ENCODE measurements at places on chromosomes 12 and 14.
A peak's percentile ranks its signal among the peaks of the same experiment; 100 is the strongest.

DNA sequence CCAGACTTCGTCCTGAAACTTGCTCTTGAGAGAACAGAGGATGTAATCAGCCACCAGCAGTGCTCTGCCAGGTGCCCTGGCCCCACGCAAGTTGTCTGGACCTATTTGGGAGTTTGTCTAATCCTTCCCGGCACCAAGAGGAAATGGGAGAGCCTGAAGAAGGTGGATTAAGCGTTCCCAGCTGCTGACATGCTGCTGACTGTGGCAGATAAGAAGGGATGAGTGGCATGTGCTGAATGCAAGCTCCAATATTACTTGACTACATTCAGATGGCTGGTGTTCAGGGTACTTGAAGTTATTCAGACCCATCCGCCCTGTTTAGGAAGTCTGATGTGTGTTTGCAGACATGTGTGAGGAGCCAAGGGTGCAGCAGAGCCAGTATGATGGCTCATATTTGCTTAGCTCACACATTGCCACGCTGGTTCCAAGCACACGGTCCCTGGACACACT lies 440.6 kb upstream of the CCDC196 start:
- no peak for DNase-seq

- no peak for DNase-seq
Observed at GRCh38 chr14:102732924-102733323, 44.3 kb upstream of the TRAF3 start.

DNA sequence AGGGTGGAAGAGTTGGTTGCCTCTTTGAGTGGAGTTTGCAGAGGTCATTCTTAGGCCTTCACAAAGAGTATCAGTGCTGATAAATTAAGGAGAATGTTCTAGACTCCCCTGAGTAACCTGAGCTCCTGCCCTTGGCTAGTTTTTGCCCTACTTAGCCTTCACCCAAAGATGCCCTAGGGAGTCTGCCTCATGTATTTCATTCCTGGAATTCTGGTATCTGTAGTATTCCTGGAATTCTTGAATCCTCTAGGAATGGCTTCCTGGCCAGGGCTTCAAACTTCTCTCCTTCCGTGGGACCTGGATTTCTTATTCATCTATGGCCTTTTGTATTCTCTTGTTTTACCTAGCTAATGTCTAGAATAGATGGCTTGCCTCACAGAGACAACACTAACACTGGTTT lies 701.1 kb downstream of the NOVA1 start:
- DNase-seq, result no peak

DNA sequence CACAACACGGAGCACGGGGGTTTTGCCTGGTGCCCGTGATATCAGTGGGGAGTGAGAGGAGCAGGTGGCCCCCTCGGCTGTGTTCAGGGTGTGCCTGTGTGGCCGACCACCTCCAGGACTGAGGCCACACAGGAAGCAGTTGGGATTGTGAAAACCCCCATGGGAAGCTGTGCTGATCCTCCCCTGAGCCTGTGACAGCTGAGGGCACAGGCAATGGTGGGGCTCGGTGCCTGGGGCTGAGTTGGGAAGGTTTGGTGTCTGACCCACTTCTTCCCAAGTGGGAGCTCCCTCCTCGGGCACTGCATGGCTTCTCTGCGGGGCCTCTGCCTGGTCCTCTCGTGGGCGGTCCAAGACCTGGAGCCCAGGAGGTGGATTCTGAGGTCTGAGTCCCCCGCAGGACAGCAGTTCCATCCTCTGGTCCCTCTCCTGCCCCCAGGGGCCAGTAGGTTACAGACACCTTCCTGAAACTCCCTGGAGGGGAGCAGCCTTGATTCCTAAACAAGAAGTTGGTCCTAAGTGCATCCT lies 17.9 kb downstream of the PACS2 start:
- no peak for DNase-seq

- peak; percentile 22 for DNase-seq
Observed at GRCh38 chr12:95248604-95249360, 31.2 kb downstream of the VEZT start.

GRCh38 chr14:72024043-72024407 lies 91.8 kb downstream of the RGS6 start:
- DNase-seq, result peak; percentile 11

DNA sequence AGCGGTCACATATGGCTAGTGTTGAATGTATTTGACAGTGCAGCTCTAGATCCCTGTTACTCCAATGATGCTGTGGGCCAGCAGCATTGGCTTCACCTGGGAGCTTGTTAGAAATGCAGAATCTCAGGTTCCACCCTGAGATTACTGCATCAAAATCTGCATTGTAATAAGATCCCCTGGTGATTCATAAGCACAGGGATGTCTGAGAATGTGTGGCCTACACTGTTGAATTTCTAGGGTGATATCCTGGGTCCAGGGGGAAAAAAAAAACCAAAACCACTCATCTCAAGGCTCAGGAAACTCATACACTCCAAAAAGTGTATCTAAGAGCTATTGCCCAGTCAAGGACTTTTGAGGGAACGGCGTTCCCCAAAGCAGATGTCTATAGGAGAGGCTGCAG lies 196.8 kb downstream of the PPM1H start:
- no peak for DNase-seq

DNA sequence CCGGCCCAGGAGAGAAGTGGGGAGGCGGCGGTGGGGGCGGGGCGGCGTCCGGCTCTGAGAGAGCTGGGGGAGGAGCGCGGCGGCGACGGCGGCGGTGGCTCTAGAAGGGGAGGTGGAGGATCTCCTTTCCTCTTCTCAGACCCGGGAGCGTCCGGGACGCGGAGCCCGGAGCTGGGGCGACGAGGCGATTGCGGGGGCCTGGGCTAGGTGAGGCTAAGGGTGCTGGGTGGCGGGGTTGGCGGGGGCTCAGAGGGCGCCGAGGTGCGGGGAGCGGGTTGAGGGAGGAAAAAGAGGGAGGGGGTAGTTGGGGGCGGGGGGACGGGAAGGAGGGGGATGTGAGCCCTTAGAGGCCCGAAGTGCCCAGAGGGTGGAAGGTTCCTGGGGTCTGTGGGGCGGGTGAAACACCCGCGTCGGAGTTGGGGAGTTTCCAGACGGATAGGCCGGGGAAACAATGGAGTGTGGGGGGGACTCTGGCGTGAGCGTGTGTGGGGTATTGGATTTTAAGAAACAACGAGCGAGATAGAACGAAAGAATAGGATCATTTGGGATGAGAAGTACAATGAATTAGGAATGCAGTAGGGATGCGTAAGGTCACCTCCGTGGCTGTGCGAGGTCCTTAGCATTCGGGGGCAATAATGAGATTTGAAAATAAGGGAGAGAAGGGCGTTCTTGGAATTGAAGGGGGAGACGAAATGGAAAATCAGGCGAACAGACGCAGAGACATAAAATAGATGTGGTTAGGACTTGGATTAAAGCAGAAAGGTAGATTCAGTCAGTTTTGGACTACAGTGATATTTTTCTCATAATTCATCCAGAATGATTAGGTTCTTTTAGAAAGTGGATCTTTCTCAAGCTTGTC lies at the start of gene SPATS2:
Gene SPATS2, plus strand, starts transcription at position 82 of the 859 bp plus-strand sequence. CDS start 93,551 bp downstream, outside the sequence.
- DNase-seq, result peak; percentile 68

DNA sequence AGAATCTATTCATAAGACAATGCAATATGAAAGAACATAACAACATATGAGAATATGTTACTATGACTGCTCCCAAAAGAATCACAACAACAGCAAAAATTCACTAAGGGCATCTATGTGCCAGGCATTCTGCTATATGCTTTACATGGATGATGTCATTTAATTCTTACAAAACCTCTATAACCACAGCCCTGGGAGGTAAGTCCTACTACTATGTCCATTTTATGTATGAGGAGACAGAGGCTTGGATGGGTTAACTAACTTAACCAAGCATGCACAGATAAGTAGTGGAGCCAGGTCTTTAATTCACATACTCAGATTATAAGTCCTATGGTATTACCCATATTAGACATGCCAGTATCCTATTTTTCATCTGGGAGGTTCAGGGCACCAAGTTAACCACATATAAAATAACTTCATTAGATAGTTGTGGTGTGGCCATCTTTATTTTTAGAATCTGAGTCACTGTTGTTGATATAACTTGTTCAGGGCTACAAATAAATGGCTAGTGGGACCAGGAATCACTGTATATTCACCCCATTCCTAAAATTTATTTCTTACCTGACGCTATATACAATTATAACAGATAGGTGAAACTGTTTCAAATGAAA lies 33.2 kb upstream of the RAD51AP1 start:
- DNase-seq, result no peak

DNA sequence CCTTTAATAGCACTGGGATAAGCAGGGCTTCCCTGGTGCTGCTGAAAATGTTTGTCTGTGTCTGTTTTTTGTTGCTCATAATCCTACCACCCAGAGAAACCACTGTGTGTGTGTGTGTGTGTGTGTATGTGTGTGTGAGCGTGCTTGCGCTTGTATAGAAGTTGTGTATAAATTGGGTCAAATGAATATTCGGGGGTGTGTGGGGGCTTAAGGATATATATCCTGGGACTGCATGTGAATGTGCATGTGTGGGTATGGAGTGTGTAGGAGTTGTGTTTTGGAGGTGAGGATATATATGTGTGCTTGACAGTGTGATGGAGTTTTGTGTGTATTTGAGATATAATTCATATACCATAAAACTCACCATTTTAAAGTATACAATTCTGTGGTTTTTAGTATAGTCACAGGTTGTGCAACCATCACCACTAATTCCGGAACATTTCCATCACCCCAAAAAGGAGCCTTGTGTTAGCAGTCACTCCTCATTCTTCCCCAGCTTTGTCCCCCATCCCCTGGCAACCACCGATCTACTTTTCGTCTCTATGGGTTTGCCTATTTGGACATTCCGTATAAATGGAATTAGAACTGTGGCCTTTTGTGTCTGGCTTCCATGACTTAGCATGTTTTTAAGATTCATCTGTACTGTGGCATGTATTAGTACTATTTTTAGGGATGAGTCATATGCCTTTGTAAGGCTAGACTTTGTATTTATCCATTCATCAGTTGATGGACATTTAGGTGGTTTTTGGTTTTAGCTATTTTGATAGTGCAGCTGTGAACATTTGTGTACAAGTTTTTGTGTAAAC lies 25.6 kb downstream of the TCTN1 start:
- DNase-seq, result no peak

DNA sequence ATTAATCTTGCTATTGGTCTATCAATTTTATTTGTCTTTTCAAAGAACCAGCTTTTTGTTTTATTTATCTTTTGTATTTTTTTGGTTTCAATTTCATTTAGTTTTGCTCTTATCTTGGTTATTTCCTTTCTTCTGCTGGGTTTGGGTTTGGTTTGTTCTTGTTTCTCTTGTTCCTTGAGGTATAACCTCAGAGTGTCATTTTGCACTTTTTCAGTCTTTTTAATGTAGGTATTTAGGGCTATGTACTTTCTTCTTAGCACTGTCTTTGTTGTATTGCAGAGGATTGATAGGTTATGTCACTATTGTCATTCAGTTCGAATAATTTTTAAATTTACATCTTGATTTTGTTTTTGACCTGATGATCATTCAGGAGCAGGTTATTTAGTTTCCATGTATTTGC lies 92.7 kb upstream of the DCD start:
- DNase-seq, result no peak

- no peak for DNase-seq
Observed at GRCh38 chr12:126483145-126484068, 1418.2 kb downstream of the AACS start.

DNA sequence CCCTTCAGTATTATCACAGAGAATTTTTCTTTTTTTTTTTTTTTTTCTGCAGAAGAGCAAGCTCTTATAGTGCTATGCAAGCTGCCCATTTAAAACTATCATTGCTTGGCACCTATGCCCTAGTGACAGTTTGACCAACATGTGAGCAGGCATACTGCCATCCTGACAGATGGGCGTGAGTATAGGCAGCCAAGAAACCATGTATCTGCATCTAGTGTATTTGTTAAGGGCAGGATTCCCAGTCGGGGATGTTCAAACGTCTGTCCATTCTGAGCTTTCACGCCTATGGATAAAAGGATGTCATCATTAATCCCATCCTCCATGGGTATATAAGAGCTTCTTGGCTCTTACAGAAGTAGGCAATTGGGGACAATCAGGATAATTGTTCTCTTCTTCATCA lies 8.8 kb downstream of the VRK1 start:
- DNase-seq, result no peak

DNA sequence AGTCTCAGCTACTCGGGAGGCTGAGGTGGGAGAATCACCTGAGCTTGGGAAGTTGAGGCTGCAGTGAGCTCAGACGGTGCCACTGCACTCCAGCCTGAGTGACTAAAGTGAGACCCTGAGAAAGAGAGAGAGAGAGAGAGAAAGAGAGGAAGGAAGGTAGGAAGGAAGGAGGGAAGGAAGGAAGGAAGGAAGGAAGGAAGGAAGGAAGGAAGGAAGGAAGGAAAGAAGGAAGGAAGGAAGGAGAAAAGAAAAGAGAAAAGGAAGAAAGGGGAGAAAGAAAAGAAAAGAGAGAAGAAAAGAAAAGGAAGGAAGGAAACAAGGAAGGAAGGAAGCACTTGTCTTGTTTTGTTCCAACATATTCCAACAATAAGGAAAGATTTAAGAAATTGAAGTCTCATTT lies 7.8 kb downstream of the PRKD1 start:
- DNase-seq, result no peak

DNA sequence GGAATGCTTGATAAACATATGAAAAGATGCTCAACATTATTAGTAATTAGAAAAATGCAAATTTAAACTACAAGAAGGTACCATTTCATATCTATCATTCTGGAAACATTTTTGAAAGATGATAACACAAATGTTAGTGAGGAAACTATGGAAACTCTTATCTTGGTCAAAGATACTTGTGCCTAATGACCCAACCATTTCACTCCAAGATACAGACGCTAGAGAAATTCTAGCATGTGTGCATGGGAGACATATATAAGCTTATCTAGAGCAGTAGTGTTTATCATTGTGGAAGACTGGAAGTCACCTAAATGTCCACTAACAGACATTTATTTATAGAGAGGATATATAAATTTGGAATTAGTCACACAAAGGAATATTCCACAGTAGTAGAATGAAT lies 143.1 kb upstream of the HMGA2 start:
- DNase-seq, result no peak

DNA sequence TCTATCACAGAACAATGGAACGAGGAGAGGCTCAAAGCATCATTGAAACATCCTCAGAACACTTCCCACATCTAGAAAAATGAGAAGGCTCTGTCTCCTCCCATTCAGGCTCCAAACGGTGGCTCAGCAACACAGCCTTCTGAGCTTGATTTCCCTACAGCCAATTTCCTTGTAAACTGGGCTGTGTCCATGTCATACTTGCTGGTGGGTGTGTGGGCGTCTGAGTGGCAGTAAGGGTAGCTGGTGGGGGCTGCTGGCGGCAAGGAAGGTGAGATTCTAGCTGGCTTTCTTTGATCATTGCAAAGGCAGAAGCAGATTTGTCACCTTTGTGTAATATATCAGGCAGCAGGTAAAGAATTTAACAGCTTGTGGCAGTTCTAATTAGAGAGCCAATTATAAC lies 163.7 kb downstream of the CALM1 start:
- no peak for DNase-seq

DNA sequence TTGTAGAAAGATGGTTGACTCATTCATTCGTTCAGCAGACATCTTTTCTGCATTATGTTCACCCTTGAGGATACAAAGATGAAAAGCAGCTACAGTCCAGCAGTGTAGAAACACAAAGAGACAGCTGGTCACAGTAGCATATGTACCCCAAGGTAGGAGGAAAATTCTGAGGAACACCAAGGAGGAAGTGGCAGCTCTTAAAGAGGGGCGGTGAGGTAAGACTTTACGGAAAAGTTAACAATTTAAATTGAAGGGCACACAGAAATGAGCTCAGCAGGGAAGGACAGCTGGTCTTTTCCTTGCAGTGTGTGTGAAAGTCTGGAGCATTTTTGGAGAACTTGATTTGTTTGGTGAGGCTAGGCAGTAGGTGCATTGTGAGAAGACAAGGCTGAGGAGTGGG lies 3.5 kb downstream of the SLC35E3 start:
- no peak for DNase-seq

- DNase-seq, result peak; percentile 44
Observed at GRCh38 chr14:32576088-32576795, 247.1 kb downstream of the AKAP6 start.

- DNase-seq, result no peak
Observed at GRCh38 chr12:92740411-92740810, 37.6 kb downstream of the PLEKHG7 start.
